SJSA1 (cell line): ENCODE measurements at places on chromosomes 11 and 22. TPM values are rescaled to one million over a fixed set of nuclear protein-coding genes. Genes with fewer than 3 reads are reported as not detected.

DNA sequence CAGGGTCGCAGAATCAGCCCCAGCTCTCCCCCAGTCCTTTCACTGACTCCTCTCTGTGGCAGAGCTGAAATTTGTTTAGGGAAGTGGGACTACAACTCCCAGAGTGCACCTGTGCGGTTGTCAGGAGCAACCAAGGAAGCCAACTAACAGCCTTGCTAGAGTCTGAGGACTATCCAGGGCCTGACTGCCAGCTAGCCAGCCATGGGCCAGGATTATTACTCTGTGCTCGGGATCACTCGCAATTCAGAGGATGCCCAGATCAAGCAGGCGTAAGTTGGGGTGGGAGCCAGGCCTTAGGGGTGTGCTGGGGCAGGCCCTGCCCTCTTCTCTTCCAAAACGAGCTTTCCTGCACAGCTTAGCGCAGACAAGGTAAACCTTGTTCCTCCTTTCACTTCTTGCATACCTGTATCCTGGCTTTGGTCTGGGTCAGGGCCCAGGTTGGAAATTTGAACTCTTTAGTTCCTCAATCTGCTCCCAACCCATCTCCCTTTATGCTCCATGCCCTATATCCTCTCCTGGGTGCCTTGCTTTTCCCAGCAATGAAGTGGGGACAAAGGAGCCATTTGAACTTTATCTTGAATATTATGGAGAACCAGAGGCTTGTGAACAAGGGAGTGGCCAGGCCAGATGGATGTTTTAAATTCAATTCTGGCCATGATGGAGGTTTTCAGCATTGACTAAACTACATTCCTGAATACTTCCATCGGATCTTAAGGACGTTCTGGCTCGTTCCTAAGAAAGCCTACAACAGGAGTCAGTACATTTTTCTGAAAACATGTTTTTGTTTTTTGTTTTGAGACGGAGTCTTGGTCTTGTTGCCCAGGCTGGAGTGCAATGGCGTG lies at the start of gene DNAJB13:
TSS of gene DNAJB13 (plus strand) at position 158 of the 842 bp plus-strand sequence. CDS start at position 202, 44 bp downstream.
- no peaks in the 10 kb centered on the region for H3K4me1 ChIP-seq
- no peaks in the 10 kb centered on the region for H3K36me3 ChIP-seq
- no peak within 1 kb of the TSS for H3K4me3 ChIP-seq
- DNase-seq = no peak

- no peak overlapping the region for H3K4me3 ChIP-seq
- 0 out of 2 replicates have a peak, but pooled peaks cover 5% of the 10 kb centered on the region for H3K27me3 ChIP-seq
- no peaks in the 10 kb centered on the region for H3K4me1 ChIP-seq
- no peak for DNase-seq
- no peak overlapping the region for H3K27ac ChIP-seq
Observed at GRCh38 chr22:43441751-43442150, 29.9 kb downstream of the MPPED1 start.

DNA sequence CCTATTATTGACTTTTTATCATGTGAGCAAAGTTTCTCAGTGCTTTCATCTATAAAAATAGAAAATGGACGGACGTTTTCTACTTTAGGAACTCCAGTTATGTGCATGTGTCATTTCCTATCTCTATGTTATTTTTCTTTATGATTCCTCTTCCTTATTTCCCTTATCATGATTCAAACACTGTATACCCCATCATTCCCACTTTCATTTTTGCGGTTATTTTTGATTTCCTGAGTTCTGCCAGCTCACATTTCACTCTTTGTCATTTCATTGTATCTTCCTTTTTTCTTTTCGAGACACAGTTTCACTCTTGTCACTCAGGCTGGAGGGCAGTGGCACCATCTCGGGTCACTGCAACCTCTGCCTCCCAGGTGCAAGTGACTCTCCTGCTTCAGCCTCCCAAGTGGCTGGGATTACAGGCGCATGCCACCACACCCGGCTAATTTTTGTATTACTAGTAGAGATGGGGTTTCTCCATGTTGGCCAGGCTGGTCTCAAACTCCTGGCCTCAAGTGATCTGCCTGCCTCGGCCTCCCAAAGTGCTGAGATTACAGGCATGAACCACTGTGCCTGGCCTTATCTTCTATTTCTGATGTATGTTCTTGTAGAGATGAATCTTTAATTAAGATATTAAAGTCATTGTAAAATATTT lies 21.5 kb downstream of the C11orf58 start:
- no peak for DNase-seq
- no peak overlapping the region for H3K27ac ChIP-seq
- peaks cover 41% of the 10 kb centered on the region for H3K36me3 ChIP-seq
- H3K4me3 ChIP-seq = no peak overlapping the region
- peaks cover 3% of the 10 kb centered on the region; the same call in 1 of the 2 replicates for H3K27me3 ChIP-seq

GRCh38 chr11:72014761-72015320 lies 16.1 kb downstream of the IL18BP start:
- no peaks in the 10 kb centered on the region for H3K27me3 ChIP-seq
- no peak overlapping the region for H3K4me3 ChIP-seq
- no peak for DNase-seq
- no peaks in the 10 kb centered on the region for H3K4me1 ChIP-seq
- peaks cover 69% of the 10 kb centered on the region for H3K36me3 ChIP-seq

Gene NPAS4
- 1.3 and 2.2 TPM in 2 replicates for total RNA-seq

Gene MMP27
- not detected in 2 replicates for total RNA-seq

Gene SLC22A6
- total RNA-seq = not detected in 2 replicates

Gene NARS2
- total RNA-seq = 12.4 and 20.8 TPM in 2 replicates

Gene BAIAP2L2
- total RNA-seq = not detected in 2 replicates

DNA sequence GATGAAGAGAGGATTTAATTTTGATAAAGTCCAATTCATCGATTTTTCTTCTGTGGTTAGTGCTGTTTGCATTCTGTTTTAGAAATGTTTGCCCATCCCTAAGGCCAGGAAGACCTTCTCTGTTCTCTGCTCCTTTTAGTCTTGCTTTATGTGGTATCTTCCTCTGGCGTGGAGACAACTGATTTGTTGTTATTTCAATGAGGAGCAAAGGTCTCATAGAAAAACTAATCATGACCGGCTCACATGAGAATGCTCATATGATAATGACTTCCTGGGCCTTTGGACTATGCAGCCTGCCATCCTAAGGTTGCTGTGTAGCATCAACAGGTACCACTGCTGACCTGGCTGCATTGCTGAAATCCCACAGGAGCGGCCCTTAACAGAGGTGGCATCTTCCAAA lies 19.8 kb downstream of the SCGB1A1 start:
- no peaks in the 10 kb centered on the region for H3K27me3 ChIP-seq
- DNase-seq = no peak
- peaks cover 21% of the 10 kb centered on the region for H3K4me1 ChIP-seq
- H3K36me3 ChIP-seq = no peaks in the 10 kb centered on the region

Gene KCNK7
- total RNA-seq = 0.13 TPM in 1 of 2 replicates, not detected in the other

DNA sequence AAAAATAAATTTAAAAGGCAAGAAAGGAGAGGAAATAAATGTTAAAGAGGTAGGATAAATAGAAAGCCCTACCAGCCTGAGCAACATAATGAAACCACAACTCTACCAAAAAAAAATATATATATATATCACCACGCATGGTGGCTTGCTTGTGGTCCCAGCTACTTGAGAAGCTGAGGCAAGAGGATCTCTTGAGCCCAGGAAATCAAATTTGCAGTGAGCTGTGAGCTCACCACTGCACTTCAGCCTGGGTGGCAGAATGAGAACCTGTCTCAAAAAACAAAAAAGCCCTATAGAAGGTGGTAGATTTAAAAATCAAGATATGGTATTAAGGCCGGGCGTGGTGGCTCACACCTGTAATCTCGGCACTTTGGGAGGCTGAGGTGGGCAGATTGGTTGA lies 10.5 kb downstream of the NUCB2 start:
- H3K27me3 ChIP-seq = no peaks in the 10 kb centered on the region
- H3K27ac ChIP-seq = no peak overlapping the region
- no peak for DNase-seq
- no peak overlapping the region for H3K4me3 ChIP-seq
- H3K4me1 ChIP-seq = no peaks in the 10 kb centered on the region

DNA sequence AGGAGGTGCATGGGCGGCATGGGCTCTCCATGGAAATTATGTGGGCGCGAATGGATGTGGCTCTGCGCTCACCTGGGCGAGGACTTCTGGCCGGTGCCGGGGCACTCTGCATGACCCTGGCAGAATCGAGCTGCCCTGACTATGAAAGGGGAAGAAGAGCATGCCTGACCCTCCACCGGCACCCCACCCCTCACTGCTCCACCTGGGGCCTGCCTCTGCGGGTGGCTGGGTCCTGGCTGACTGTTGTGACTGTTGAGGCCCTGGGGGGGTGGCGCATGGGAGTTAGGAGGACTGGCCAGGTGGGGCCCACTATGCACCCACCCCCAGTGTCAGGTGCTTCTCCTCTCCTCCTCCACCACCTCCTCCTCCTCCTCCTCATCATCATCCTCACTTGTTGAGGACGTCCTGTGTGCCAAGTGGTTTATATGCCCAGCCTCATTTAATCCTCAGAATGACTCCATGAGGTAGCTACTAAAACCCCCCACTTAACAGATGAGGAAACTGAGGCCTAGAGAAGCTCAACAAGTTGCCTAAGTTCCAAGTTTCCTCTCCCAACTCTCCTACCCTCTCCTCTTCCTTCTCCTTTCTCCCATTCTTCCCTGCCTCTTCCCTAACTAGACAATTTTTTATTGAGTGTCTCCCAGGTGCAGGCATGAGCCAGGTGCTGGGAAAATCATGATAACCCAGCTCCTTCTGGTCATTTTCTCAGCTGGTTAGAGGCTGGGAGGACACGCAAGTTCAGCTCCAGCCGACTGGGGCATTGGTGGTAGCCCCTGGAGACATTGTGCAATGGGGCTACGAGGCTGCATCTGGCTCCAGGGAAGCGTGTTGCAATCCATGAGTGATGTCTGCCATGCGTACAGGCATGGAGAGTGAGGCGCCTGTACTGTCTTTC lies 2.3 kb downstream of the MYEOV start:
- no peak for DNase-seq
- 0 out of 2 replicates have a peak, but pooled peaks cover 3% of the 10 kb centered on the region for H3K36me3 ChIP-seq
- peaks cover 48% of the 10 kb centered on the region for H3K4me1 ChIP-seq
- H3K4me3 ChIP-seq = no peak overlapping the region
- no peaks in the 10 kb centered on the region; the same call in 1 of the 2 replicates for H3K27me3 ChIP-seq

Gene TST
- 12.7 and 38.0 TPM in 2 replicates for total RNA-seq

DNA sequence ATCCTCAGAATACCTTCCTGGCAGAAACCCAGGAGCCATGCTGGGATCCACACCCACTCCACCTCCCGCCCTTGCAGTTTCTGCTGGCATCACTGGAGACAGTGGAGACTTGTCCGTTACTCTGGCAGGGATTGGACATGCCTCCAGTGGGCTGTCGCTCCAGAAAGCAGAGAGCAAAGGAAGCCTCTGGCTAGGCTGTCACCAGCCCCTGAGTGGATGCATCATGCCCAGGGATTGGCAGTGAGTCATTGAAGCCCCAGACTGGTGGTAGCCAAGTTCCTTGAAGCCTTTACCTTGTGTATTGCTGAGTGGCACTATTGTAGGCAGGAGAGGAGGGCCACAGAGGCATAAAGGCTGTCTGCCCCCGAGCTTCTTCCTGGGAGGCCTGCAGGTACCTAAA lies 34.8 kb upstream of the E2F8 start:
- H3K36me3 ChIP-seq = no peaks in the 10 kb centered on the region
- H3K27me3 ChIP-seq = no peaks in the 10 kb centered on the region
- no peaks in the 10 kb centered on the region for H3K4me1 ChIP-seq
- no peak overlapping the region for H3K27ac ChIP-seq
- DNase-seq = no peak

DNA sequence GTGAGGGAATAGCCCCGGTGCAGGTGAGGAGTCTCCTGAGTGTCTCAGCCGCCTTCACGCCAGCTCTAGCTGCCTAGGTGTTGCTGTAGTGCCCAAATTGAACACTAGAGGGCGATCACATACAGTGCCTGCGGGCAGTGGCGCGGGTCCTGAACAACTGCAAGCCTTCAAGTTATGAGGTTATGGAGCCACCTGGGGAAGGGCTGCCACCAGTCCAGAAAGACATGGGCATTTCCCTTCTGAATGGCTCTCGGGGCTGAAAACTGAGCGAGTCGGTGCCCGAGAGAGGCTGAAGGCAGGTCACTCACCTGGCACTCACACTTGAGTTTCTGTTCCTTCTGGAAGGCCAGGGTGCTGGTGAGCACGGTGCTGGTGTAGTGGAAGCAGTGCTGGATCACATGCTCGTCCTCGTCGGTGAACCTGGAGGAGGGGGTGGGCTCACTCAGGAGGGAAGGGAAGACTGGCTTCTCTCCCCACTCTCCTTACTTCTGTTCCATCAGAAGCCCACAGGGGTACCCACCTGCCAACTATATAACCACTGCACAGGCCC lies 88.4 kb downstream of the PDE2A start:
- no peaks in the 10 kb centered on the region for H3K4me1 ChIP-seq
- H3K27me3 ChIP-seq = peaks cover 13% of the 10 kb centered on the region
- H3K4me3 ChIP-seq = no peak overlapping the region
- H3K36me3 ChIP-seq = no peaks in the 10 kb centered on the region
- DNase-seq = peak; percentile 17

DNA sequence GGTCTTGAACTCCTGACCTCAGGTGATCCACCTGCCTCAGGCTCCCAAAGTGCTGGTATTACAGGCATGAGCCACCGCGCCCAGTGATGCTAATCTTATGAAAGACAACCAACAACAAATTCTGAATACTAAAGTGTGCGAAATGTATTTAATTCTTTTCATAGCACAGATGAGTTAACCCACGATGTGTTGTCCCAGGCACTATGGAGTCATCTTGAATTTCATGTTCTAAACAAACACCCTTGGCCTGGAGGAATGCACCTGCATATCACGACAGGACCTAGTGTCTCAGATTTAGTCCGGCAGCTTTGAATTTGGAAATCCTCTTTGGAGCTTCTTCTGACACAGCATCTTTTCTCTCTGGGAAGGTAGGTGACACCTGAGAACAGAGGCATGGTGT lies 16.2 kb upstream of the VPREB1 start:
- no peaks in the 10 kb centered on the region for H3K27me3 ChIP-seq
- H3K4me3 ChIP-seq = no peak overlapping the region
- H3K27ac ChIP-seq = no peak overlapping the region
- no peaks in the 10 kb centered on the region for H3K36me3 ChIP-seq
- peak; percentile 4 for DNase-seq
- H3K4me1 ChIP-seq = no peaks in the 10 kb centered on the region

Gene PHETA2
- total RNA-seq = 9.7 and 14.9 TPM in 2 replicates

GRCh38 chr22:29073618-29074275 lies 912 bp downstream of the KREMEN1 start:
- H3K4me1 ChIP-seq = peaks cover 18% of the 10 kb centered on the region
- H3K36me3 ChIP-seq = peaks cover 5% of the 10 kb centered on the region; the same call in 1 of the 2 replicates
- peak overlapping the region; percentile 66 for H3K4me3 ChIP-seq
- DNase-seq = no peak
- H3K27ac ChIP-seq = no peak overlapping the region

GRCh38 chr11:36216061-36216615 lies 73.1 kb downstream of the COMMD9 start:
- no peaks in the 10 kb centered on the region for H3K36me3 ChIP-seq
- H3K27ac ChIP-seq = no peak overlapping the region
- no peak overlapping the region for H3K4me3 ChIP-seq
- H3K27me3 ChIP-seq = no peaks in the 10 kb centered on the region
- DNase-seq = no peak

Gene PVALB
- total RNA-seq = not detected in 2 replicates

Gene OR8G5
- total RNA-seq = not detected in 2 replicates

- H3K4me3 ChIP-seq = no peak overlapping the region
- DNase-seq = no peak
- no peaks in the 10 kb centered on the region for H3K36me3 ChIP-seq
- H3K4me1 ChIP-seq = no peaks in the 10 kb centered on the region
- H3K27ac ChIP-seq = no peak overlapping the region
Observed at GRCh38 chr22:44193535-44193891, 12.8 kb downstream of the PARVG start.
